ENCODE measurements at places on chromosomes 4 and X.

DNA sequence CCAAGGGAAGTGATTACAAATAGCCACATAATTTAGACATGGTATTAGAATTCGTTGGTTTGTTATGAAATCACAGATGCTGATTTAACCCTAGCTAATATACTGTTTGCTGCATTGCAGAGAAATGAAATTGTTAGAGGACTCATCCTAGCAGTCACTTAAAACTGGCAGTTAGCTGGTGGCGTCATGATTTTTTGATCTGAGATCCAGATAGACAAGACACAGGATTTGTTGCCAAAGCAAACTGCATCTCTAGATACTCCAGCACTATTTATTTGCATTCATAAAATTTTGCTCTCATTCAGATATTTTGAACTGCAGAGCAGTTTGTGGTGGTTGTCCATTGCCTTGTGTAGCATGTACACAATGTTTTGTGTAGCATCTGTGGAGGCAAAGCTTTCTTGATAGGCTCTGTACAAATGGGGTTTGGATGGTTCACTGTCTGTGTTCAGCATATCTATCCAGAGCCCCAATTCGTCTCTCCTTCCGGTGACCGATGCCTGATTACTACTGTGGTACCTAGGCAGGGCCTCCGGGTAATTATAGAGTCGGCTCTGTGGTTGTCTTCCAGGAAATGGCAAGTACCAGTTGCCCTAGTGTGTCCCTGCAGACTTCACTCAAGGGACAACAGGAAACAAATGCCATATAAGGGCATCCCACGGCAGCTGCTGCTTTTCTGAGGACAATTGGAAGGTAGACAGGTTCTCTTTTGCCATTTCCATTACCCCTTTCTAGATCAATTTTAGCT is 30.1 kb upstream of the SPARCL1 start:
- DNase-seq = peak; percentile 1

DNA sequence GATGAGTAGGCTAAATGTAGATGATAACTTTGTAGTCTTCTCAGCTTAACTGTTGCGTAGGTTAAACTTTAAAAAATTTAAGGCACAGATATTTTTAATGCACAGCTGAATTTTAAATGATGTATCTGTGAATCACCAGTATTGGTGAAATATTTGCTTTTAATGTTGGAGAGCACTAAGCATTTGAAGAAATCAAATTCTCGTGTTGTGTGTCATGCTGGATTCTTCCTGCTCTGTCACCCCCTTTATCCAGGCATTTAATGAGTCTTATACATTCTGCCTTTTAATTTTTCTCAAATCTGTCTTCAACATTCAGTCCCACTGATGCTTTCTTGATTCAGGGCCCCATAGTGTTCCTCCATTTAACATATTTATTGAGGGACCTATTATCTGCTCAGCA is 76.7 kb downstream of the SLC4A4 start:
- no peak for DNase-seq

- DNase-seq = no peak
These were observed 2.7 kb downstream of the FAM120C start for GRCh38 chrX:54180403-54180802.

DNA sequence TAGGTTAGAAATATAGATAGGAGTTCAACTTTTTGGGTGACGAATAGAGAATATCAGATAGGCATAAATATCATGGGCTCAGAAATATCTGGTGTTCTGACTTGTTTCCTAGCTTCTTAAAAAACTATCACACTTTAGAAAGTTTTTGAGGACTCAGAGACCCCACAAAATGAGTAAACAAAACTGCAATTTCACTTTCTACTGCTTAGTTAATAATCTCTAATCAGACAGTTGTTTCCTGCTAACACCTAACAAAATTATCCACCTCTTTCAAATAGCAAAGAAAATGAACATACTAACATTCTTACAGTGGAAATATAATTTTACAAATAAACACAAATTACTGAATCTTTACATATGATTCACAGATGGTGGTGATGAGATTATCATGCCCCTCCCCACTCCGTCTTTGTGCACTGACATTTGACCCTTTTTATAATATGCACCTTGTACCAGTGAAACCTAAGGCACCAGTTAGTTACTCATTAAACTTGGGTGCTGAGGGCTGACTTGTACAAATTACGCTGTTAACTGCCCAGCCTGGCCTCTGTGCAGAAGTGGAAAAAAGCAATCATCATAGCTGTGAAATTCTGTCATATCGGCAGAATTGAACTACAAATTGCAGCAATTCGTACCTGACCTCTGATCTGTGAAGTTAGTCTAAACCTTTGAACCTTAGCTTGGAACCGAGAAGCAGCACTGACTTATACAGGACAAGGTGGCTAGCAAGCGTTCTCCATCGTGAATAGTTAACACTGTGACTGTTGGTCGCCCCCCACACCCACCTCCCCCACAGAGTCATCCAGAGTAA is 138.7 kb downstream of the CHRNA9 start:
- DNase-seq = no peak

GRCh38 chr4:31194823-31195222 is 474.7 kb downstream of the PCDH7 start:
- DNase-seq = no peak

GRCh38 chr4:80309294-80310004 is 26.1 kb upstream of the CFAP299 start:
- DNase-seq = no peak

GRCh38 chr4:104625706-104626105 is 131.0 kb upstream of the CXXC4 start:
- no peak for DNase-seq

- DNase-seq = no peak
These were observed 28.0 kb downstream of the DMD start for GRCh38 chrX:33183361-33183760.

DNA sequence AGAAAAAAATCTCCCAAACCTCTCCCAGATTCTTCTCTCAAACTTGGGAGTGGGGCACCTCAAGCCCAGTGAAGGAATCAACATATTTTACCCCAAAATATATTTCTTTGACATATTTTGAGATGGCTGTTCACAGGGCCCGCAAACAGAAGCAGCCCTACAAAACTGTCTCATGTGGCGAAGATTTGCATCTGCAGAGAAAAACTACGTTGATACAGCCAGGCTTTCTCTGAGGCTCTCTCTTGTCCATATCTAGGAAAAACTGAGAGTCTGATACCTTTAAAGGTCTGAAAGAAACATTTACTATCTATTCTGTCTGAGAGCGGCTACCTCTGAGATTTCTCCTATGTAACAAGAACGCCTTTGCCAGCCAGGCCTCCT is 23.3 kb upstream of the TMSB4X start:
- DNase-seq = no peak

GRCh38 chrX:139720136-139720535 is 12.2 kb upstream of the MCF2 start:
- no peak for DNase-seq

DNA sequence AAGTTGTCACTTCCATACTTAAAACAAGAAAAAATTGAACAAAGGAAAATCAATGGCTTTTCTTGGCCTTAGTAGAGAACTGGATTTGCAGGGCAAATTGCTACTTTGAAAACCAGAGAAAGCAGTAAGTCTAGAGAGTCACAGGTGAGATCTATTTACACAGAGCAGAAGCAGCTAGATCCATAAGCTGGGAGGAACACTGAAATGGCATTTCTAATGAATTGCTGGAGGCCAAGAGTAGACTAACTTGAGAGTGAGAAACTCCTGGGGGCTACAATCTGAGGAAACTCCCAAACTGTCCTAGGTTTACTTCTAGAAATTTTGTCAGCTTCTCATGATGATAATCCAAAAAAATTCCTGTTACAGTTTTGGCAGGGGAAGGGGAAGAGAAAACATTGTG is 133.3 kb downstream of the SPCS3 start:
- no peak for DNase-seq

DNA sequence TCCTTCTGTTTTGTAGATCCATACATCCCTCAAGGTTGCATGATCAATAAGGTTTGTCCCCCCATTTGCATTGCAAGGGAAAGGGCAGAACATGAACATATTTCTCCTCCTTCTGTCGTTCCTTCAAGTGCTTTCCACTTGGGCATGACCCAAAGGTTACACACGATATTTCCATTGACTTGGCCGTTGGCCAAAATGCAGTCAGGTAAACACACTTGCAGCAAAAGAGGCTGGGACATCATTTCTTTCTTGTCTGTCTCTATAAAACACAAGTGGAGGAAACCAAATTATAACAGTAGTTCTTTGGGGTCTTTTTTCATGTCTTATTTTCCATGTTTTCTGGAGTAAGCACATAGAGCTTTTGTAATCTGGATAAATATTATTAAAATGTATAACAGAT is 156.1 kb downstream of the FRAS1 start:
- DNase-seq = no peak

DNA sequence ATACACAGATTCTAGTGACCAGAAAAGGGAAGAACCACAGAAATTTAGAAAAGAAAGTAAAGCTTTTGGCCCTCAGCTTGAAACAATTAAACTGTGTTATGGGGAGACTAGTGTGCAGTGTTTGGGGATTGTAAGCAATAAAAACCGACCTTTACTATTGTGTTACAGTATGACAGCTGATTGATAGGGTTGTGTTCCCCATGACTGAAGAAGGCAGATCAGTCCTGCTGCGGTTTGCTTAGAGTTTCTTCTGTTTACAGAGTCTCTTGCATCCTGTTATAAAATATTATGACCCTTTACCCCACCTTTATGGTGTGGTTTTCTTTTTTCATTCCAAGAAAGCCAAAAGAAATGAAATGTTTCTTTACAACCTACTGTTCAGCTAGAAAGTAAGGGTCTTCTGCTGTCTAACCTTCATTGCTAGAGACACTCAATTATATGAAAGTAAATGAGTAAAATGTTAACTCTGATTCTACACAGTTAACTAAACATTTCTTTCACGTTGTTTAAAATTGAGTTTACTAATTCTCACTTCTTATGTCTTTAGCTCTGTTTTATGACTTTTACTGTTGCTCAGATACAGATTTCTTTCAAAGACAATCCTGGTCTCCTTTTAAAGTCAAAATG is 18.1 kb downstream of the CHIC1 start:
- no peak for DNase-seq

DNA sequence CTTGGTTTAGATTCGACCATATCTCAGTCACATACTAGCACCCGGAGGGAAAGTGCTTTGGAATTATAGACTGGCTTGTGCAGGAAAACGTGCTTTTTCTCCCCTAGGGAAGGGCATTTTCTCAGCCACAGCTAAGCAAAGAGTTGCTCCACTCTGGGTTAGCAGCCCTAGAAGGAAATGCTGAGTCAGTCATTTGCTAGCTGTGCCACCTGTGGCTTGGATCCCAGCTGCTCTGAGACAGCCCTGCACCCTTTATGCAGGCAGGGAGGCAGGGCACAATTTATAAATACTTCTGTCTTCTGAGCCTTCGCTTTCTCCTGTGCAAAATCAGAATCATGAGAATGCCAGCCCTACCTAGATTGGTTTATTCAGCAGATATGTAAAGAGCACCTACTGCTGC is 1.3 kb upstream of the USP51 start:
- DNase-seq = no peak

- no peak for DNase-seq
These were observed 646.6 kb downstream of the ANKRD50 start for GRCh38 chr4:124065936-124066335.

- DNase-seq = no peak
These were observed 212.7 kb upstream of the TAPT1 start for GRCh38 chr4:16438986-16439385.

GRCh38 chr4:10096201-10096977 is 20.2 kb downstream of the WDR1 start:
- DNase-seq = peak; percentile 60

- DNase-seq = peak; percentile 96
These were observed at the start of gene ELMOD2 for GRCh38 chr4:140523857-140524742. ELMOD2 (plus strand) TSS chr4:140524168; CDS start chr4:140525429, 1,261 bp downstream.

DNA sequence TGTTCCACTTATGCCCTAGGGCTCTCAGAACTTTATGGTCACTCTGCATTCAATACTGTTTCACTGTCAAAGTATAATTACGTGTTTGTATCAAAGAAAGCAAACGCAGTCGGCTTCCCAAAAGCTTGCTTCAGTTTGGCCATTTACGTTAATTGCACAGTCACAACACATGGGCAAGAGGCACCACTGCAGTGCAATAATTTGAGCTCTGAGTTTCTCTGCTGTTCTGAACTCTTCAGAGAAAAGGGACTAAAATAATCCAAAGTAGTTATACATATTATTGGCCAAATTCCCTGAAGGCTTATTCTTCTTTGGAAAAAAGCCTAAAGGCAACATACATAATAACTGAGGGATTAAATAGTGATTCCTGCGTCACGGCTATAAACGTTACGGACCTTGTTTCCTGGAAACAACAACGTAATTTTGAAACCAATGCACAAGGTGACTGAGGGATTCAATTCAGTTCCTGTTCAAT is 51.3 kb downstream of the RNF150 start:
- no peak for DNase-seq

Measured in T-helper 9 cell (primary cell).